ENCODE measurements at places on chromosomes 6 and 20.

- no peak for DNase-seq
Observed at GRCh38 chr6:161668665-161669064, 394.8 kb upstream of the AGPAT4 start.

- DNase-seq, result no peak
Observed at GRCh38 chr6:165826487-165827189, 163.6 kb upstream of the PDE10A start.

DNA sequence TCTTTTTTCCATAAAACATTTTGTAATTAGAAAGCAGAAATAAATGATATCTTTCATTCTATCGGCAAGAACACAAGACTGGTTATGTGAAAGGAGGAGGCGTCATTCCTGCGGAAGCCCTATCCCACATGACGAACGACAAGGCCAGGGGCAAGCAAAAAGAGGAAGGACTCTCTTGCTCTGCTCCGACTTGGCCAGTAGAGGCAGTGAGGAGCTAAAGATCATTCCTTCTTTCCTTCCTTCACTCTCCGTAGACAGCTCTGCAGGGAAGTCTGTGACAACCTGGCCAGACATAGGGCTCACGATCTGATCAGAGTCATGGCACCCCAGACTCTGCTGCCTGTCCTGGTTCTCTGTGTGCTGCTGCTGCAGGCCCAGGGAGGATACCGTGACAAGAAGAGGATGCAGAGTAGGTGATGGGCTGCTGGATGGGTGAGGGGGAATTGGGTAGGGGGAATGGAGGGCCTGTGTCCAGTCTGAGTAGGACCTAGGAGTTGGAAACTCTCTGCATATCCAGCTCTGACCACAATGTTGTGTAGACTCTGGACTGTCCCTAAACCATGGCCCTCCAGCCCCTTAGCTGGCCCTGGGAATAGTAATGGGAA, at the start of gene WFDC10A:
Gene WFDC10A, plus strand, starts transcription at position 244 of the 605 bp plus-strand sequence. Its CDS starts 75 bp downstream, at position 319.
- peak; percentile 38 for DNase-seq

- DNase-seq, result no peak
Observed at GRCh38 chr6:1616701-1617463, 7.2 kb downstream of the FOXC1 start.

GRCh38 chr20:3804781-3805180, 8.7 kb downstream of the CDC25B start:
- no peak for DNase-seq

DNA sequence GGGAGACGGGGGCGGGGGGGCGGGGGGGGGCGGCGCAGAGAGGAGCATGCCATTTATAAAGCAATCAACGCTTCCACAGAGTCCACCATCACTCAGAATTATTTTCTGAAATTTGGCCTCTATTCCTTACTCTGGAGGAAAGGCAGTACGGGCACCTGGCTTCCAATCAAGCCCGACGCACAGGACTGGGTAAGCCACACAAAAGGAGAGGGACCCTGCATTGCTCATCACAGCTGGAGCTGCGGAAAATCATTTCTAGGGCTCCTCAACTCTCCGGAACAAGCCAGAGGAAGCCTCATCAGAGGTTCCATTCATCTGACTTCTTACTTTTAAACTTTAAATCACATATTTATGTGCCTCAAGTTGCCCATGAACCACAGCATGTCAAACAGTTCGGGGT, 55.9 kb downstream of the TTI1 start:
- no peak for DNase-seq

GRCh38 chr20:57224641-57225138, 41.8 kb downstream of the BMP7 start:
- no peak for DNase-seq

DNA sequence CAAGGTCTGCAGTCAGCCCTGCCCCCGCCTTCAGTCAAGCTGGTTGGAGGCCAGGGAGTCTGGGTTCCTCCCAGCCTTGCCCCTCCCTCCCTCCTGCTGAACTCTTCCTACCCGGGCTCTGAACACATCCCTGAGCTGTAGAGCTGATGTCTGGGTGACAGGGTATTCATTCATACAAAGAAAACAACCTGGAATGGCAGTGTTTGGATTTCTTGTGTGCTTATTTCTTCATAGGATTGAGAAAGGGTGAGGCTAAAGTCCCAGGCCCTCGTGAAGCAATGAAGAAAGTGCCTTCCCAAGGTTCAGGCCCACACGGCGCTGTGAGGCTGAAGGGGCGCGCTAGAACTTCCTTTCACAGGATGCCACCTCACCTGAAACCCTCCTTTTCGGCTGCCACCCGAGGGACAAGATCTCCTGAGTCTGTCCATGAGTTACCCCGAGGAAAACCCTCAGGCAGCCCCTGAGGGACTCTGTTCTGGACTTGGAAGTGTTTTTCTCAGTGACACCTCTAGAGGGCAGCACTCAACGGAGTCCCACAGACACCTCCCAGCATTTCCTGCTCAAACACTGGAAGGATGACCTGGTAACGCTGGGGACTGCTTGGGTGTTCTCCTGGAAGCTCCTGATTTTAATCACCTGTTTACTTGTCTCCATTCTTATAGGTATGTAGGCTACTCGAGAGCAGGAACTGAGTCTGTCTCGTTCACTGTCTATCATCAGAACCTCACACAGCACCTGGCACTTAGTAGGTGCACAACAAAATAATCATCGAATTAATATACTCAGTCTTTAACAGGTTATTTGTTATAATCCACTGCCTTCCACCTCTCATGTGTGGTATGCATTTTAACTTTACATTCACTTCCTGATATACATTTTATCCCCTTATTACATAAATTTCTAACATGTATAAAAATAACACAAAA, 11.8 kb upstream of the GSTA1 start:
- DNase-seq, result peak; percentile 41

GRCh38 chr20:19371112-19371511, 158.7 kb downstream of the SLC24A3 start:
- no peak for DNase-seq

DNA sequence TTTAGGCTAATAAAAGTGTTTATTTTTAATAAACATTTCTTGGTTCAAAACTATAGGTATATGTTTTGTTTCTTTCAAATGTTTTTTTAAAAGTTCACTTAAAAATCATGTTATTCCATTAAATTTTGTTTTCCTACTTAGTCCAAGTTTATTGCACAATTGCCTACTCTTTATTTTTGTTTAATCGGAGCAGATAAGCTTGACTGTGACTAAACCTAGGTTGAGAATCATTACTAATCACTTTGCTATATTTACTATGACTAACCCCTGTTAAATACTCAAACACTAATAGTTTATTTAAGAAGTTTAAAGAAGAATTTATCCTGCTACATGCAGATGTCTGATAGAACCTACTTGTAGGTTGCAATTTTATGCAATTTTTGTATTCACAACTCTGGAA, 18.8 kb downstream of the MAP3K4 start:
- DNase-seq, result no peak

- no peak for DNase-seq
Observed at GRCh38 chr6:117191009-117191408, 74.3 kb upstream of the VGLL2 start.

GRCh38 chr20:36051318-36052116, 83.1 kb downstream of the CNBD2 start:
- DNase-seq, result no peak

DNA sequence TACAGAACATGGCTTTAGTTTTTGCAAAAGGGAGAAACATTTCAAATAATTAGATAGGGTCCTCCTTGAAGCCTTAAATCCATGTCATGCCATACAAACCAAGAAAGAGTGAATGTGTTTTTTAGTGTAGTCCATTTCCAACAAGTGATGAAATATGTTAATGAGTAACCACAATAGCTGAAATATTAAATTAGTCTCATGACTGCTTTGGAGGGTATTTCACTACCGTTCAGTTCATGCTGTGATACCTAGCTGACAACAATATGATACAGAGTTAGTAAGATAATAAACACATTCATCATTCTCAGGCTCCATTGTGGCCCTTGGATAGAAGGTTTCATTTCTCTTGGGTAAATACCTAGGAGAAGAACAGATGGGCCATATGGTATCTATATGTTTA, 5.8 kb upstream of the ID4 start:
- no peak for DNase-seq
